ENCODE measurements at places on chromosomes 6 and 20. TPM values are rescaled to one million over a fixed set of nuclear protein-coding genes. Genes with fewer than 3 reads are reported as not detected.

- DNase-seq = no peak
Observed at GRCh38 chr6:71373943-71374342, 85.3 kb downstream of the OGFRL1 start.

- no peak for DNase-seq
Observed at GRCh38 chr6:151254451-151255081, 14.8 kb downstream of the AKAP12 start.

DNA sequence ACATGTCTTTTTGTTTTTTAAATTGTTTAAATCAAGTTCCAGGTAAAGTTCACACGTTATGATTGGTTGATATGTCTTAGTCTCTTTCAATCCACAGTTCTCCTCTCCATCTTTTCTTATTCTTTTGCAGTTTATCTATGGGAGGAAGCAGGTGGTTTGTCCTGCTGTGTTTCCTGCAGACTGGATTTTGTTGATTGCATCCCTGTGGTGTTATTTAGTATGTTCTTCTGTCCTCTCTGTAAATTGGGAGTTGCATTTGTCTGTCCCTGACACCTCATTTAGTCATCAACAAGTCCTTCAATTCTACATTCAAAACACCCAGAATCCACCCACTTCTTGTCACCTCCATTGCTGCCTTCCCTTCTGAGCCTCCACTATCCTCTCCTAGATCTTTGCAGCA is 8.1 kb downstream of the PACSIN1 start:
- no peak for DNase-seq

DNA sequence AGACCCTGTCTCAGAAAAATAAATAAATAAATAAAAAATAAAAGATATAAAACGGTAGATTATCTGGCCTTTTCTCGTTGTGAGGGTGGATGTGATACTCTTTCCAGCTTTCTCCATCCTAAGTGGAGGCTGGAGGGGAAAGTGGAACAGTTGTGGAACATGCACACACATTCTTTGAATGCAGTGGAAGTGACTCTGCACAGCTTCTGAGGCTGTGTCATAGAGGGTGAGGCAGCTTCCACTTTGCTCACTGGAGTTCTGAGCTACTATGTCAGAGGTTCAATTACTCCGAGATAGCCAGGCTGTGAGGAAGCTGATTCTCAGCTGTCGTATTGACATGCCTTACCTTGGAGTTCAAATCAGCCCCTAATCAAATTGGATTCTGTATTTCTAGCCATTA is 82.2 kb downstream of the CHMP4B start:
- no peak for DNase-seq

DNA sequence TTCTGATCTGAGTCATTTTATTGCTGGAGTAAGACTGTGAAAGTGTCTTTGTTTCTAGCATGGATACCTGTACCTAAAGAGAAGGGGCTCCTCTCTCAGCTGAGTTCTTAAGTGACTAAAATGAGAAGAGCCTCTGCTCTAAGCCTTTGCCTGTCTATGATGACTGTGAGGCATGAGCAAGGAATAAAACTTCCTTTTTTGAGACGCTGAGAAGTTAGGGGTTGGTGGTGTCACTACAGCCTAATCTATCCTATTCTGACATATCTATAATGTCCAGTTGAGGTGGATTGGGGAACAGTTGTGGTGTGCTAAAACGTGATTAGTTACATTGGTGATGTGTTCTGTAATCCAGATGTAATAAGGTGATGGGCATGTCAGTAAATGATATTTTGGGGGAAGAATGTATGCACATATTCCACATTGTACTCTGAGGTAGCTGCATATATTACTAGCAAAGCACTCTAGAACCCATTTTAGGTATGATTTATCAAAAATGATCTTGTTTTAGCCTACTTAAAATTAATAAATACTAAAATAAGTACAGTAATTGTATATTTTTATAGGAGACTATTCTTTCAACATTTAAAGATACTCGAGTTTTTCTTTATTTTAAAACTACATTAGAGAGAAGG is 18.1 kb downstream of the ADGRB3 start:
- no peak for DNase-seq

DNA sequence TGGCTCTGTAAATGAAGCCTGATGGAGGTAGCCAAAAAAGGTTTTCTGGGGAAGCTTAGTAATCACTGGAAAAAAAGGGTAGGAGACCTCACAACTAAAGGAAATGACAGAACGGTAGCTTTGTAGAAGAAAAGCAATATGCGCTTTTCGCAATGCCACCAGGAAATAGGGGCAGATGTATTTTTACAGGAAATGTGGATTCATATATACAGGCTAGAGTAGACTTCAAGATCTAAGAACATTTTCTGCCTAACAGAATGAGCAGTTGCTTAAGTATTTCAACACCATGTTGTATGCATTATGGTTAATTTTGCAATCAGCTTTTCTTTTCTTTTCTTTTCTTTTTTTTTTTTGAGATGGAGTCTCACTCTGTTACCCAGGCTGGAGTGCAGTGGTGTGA is 219.6 kb downstream of the CD83 start:
- DNase-seq = no peak

DNA sequence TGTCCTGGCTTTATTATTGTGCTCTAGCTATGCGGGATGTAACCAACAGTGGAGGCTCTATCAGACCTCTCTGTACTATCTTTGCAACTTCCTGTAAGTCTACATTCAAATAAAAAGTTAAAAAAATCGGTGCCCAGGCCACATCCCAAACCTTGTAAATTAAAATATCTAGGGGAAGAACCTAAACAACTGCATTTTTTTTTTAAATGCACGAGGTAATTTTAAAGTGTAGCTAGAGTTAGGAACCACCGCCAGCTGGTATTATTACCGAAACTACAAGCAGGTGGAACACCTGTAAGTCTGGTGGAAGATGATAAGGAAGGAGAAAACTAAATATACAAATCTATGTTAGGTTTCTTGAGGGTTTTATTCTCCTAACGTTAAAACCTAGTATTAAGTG is 34.5 kb upstream of the ID4 start:
- no peak for DNase-seq

DNA sequence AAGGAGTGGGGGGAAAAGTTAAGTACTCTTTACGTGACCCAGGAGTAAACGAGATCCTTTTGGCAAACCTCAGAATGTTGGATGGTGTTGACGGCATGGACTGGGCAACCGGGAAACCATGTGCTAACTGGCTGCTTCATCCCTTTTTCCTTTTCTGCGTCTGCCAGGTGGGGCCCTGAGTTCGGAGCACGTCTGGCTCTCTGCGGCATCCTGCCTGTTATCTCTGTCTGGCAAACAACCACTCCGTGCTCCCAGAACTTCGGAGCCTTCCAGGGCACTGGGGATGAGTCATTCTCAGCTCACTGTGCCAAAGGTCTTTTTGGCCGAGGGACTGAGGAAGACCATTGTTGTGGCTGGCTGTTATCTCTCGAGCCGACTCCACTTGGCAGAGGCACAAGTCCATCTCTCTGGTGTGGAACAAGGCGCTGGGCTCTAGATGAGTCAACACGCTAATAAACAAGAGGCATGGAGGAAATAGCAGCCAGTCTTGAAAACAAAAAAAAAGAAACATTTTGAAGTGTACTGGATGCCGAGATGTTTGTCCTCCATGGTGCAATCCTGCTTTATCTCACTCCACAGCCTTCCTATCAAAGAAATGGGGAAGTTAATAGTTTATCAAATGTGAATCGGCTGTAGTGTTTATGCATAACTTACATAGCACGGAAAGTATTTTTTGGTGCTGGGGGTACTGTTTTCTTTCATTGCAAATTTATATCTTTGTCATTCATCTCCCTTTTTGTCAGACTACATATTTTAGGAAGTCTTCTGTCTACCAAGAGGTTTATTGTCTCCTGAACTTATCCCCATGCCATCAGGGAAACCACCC is 64.6 kb upstream of the TXNDC5 start:
- DNase-seq = peak; percentile 28

- DNase-seq = no peak
Observed at GRCh38 chr20:50113420-50114224, 672 bp upstream of the UBE2V1 start.

Gene XRN2
- total RNA-seq = 70.2 TPM

Gene PLEKHG1
- total RNA-seq = 39.5 TPM

Gene BPI
- 0.32 TPM for total RNA-seq

Gene ZBTB46
- total RNA-seq = 10.6 TPM

Gene MOCS1
- total RNA-seq = 7.0 TPM

Gene SLCO4A1
- total RNA-seq = 1.4 TPM

Gene GABRR1
- not detected for total RNA-seq

Gene HDAC2
- total RNA-seq = 103 TPM

Gene UNC5CL
- total RNA-seq = 0.37 TPM

Data from urinary bladder (tissue), 4 donors.